ENCODE measurements at places on chromosomes 5 and 9.

- no peak for DNase-seq
Observed at GRCh38 chr5:121628783-121629182, 222.9 kb upstream of the FTMT start.

DNA sequence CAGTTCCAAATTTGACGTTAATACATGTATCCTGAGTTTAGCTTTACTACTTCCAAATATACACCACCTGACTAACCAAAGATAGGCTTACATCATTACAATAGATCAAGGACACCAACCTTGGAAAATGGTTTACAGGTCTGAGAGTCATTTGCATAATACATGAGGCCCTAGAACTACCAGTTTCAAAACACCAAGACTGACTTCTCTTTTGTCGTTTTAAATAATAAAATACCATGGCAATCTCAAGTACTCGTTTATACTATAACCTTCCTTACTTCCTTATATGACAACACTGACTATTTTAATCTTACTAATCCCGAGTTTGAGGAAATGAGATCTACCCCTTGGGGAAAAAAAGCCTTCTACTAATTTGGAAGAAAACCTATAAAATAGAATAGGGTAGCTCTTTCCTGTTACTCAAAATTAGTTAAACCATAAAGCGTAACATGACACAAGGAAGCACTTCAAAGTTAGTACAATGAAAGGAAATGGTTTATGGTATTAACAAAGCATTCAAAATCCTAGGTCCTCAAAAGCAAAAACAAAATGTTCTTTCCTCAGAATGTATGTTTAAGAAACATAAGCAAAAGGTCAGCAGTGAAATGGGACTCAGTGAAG, 42.1 kb downstream of the UBQLN1 start:
- DNase-seq: no peak

DNA sequence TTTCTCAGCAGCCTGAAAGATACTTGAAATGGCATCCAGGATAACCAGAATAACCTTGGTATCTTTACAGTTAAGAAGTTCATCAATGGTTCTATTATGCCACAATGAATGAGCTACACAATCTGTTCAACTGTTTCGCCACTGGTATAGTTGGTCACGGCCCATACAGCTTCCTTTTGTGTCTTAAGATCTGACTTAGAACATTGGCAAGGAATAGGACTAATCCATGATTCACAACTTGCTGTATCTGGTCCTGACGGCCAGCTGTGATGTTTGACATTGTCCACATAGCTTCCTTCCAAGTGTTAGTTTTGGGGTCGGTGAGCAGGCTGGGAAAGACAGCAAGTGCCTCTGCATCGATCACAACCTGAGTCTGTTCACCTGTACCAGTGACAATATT, 113.3 kb upstream of the RAD23B start:
- no peak for DNase-seq

DNA sequence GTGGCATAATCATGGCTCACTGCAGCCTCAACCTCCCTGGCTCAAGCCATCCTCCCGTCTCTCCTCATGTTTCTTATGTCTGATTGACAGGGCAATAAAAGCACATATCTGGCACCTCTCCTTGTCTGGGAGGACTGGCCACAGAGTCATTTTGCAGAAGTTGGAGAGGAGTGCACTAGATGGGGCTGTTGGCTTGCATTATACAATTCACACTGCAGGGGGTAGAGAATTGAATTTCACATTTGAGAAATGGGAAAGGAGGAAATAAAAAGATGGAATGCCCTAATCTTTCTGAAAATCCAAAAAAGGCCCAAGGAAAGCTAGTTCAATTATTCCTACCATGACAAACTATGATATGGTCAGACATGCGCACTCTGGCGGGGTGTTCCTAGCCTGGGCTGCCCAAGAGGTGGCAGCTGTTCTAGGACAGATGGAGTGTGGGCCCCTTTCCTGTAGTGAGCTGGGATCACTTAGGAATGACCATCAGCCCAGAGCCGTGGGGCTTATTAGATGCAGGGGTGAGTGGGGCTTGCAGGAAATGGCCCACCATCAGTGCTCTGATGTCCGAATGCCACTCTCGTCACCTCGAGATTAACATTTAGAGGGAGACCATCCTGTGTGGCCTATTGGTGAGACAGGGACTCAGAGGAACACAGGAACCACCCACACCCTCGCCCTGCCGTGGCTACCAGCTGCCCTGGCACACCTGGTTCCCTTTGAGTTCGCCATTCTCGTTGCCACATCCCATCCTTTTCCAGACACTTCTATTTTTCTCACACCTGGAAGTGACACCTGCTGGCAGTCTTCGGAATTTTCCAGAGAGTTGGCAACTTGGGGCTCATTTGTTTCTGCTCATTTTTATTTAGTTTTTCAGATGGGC, 21.8 kb upstream of the ANKRD18A start:
- DNase-seq: no peak

GRCh38 chr9:114141553-114142402, 13.6 kb upstream of the COL27A1 start:
- no peak for DNase-seq

DNA sequence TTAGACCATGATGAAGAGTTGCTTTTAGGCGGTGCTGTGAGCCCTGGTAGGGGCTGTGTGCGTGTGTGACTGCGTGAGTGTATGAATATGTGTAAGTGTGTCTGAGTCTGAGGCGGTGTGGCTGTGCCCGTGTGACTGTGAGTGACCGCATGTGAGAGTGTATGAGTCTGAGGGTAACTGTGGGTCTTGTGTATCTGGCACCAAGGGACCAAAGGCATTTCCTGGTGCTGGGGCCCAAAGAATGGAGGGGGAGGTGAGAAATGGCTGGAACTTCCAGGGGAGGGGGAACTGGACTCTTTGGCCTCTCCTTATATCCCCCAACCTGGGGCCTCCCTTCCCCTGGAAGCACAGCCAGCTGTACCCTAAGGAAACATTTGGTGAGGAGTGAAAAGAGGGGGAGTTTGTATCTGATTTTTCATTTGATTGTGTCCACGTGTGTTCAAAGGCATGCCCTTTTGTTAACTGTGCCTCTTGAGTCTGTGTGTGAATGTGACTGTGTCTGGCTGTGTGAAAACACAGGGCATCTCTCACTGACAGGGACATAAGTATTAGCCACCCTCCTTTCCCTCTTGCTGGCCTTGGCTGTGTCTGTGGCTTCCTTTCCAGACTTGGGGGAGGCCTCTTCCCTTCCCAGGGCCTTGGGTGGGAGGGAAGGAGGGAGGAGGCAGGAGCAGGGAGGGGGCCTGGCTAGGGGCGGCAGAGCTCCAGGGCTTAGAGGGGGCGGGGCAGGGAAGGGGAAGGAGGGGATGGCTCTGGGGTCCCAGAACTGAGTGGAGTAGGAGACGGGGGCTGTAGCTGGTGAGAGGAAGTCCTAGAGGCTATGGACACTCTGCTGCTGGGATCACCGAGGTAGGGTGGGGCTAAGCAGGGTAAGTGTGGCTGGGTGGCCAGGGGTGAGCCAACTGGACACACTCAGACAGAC, 1.4 kb downstream of the IL11RA start:
- DNase-seq: no peak

DNA sequence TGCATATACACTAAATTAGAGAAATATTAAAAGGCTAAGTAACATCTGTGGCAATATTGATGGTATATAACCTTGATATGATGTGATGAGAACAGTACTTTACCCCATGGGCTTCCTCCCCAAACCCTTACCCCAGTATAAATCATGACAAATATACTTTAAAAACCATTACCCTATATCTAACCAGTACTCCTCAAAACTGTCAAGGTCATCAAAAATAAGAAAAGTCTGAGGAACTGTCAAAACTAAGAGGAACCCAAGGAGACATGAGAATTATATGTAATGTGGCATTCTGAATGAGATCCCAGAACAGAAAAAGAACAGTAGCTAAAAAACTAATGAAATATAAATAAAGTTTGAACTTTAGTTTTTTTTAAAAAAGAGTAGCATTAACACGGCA, 7.3 kb upstream of the IFNB1 start:
- DNase-seq: no peak

GRCh38 chr5:19406576-19407365, 581.2 kb downstream of the CDH18 start:
- DNase-seq: no peak

GRCh38 chr5:36161361-36161760, 9.4 kb downstream of the SKP2 start:
- DNase-seq: no peak

- DNase-seq: no peak
Observed at GRCh38 chr5:158814521-158814920, 285.2 kb downstream of the EBF1 start.

- DNase-seq: no peak
Observed at GRCh38 chr9:87800456-87800855, 74.5 kb downstream of the CTSL start.

- DNase-seq: no peak
Observed at GRCh38 chr9:37550781-37551180, 25.4 kb downstream of the FBXO10 start.

- no peak for DNase-seq
Observed at GRCh38 chr9:115799734-115800133, 353.9 kb upstream of the PAPPA start.

GRCh38 chr9:36328798-36329411, 70.7 kb upstream of the GNE start:
- peak; percentile 44 for DNase-seq

DNA sequence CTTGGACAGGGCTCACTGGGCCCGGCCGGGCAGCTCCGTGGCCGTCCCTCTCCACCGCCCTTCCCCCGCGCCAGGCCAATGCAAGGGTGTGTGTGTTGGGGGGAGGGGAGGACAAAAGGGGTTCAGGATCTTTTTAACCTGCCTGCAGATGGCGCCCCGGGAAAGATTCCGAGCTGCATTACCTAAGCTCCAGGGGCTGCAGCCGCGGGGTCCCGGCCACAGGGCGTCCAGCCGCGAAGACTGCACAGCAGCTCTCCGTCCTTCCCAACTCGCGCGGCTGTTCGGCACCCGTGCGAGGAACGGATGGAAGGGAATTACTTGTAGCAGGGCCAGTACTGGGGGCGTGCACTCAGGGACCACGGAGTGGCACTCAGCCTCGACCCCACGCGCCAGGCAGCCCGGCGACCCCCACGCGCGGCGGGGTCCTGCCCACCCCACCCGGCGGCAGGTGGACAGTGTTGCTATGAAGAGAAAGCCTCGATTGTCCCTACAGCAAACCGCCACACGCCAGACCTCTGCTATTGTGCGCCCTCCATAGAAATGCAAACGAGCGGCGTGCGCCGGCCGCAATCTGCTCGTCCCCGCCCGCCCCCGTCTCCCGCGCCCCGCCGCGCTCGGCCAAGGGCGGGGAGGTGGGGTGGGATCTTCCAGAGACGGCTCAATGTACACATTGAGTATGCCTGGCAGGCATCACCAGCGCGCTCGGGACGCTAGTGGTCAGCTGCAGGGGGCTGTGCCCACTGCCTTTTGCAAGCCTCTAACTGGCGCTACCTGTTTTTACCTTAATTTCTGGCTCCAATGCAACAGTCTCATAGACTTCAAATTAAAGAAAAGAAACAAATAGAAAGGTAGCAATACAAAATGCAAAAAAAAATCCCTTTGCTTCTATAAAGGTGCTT, 796 bp upstream of the GADD45G start:
- DNase-seq: peak; percentile 59

GRCh38 chr9:137025517-137025966, 2.5 kb downstream of the ABCA2 start:
- DNase-seq: no peak

GRCh38 chr5:142664067-142664466, 21.8 kb downstream of the FGF1 start:
- DNase-seq: no peak

DNA sequence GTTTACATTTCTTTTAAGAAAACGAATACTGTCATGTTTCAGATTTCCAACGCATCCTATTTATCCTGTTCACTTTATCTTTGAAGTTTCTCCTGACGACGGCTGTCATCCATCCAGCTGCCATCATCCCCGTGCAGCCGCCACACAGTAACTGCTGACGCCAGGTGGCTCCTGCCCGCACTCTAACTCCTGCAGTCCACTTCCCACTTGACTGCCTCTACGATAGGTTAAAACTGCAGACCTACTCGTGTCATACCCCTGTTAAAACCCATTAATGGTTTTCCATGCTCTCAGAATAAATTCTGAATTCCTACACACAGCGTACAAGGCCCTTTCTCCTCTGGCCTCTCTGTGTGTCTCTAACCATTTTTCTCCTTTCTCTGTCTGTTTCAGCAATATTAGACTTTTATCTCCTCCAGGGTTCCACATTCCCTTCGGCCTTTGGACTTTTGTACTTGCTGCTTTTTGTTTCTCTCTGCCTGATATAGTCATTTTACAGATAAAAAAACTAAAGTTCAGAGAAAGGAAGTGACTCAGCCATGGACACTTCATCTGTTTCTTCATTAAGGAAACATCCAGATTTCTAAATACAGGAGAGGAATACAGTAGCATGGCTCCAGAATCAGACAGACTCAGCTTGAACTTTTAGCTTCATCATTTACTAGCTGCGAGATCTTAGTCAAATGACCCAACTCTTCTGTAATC, 84.9 kb downstream of the ADAMTS12 start:
- DNase-seq: no peak

DNA sequence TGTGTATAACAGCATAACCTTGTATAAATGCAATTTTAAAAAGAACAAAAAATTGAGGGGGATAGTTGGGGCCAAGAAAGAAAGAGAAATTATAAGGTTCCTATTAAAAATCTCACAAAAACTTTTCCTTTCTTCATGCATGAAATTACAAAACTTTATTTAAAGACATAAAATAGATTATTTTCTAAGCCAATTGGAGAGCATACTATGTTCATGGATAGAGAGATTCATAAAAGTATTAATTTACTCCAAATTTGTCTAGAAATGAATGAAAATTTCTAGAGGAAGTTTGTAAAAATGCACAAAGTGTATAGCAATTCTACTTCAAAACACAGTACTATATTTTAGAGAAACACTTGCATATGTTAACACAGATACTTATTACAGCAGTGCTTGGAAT, 200.4 kb downstream of the PCSK1 start:
- DNase-seq: no peak

DNA sequence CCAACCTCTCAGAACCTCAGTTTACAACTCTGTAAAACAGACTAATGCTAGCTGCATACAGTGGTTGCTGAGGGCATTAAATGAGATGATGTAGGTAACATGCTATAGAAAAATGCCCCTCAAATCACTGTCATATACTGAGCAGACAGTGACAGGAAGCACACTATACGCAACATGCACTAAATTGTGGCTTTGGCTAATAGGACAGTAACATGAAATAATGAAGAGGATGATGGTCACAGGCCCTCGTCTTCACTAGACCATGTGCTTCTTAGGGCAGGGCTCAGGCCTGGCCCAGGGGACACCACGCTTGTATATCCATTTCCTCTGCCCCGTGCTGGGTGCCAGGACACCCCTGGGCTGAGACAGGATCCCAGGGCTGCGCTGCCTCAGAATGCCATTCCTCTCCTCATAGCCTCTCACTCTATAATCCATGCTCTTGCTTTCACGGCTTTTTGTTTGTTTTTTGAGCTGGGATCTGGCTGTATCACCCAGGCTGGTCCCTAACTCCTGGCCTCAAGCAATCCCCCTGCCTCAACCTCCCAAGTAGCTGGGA, 18.9 kb downstream of the CSF1R start:
- no peak for DNase-seq

DNA sequence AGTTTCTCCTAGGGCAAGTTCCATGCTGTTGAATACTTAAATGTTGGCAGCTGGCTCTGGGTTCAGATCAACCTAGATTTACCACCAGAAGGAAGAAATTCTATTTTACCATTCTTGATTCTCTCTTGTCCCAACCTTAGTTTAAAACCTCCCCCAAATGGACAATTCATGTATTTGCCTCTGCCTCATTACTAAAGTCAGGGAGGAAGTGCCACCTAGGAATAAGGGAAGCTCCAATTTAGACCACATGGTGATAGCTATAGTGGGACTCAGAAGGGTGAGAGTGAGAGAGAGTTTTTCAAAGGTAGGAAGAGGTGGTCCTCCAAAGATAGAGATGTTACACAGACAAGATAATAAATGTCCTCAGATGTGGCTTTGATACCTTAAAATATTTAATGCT, 53.4 kb upstream of the PAM start:
- DNase-seq: no peak

- no peak for DNase-seq
Observed at GRCh38 chr9:121486043-121486442, 13.6 kb downstream of the GGTA1 start.
